ENCODE measurements at places on chromosomes 12 and 14.

GRCh38 chr12:57191410-57191809, 25.2 kb upstream of the NXPH4 start:
- peak; percentile 31 for DNase-seq

DNA sequence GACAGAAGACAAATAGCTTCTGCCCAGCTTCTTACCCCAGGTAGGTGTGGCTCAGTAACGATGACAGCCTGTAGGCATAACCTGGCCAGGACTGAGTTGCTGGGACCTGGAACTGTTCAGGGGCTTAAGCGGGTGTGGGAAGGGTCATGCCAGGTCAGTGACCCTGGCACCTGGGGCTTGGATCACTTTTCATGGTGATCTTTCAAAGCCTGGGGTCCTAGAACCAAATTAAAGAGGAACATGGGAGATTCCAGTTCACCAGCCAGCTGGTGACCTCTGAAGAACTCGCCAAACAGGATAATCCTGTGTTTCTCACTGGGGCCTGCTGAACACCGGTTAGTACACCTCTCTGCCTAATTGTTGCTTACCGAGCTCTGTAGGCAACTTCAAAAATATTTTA, 102.6 kb upstream of the LMNTD1 start:
- no peak for DNase-seq

DNA sequence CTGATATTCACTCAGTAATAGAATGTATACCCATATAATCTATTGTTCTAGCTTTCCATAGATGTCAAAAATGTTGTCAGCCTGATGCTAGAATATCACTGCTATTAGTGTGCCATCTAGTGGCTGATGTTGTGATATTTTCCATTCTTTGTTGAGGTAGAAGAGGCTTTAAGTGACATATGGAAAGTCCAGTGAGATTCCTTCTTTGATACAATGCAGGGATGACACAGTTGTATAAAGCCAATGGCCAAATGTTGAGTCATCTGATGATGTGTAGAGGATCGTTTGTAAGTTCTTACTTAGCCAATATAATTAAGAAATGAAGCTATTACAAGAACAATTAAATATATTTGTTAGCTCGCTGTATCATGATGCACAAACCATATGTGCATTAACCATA, 58.1 kb upstream of the PCED1B start:
- DNase-seq: peak; percentile 92

DNA sequence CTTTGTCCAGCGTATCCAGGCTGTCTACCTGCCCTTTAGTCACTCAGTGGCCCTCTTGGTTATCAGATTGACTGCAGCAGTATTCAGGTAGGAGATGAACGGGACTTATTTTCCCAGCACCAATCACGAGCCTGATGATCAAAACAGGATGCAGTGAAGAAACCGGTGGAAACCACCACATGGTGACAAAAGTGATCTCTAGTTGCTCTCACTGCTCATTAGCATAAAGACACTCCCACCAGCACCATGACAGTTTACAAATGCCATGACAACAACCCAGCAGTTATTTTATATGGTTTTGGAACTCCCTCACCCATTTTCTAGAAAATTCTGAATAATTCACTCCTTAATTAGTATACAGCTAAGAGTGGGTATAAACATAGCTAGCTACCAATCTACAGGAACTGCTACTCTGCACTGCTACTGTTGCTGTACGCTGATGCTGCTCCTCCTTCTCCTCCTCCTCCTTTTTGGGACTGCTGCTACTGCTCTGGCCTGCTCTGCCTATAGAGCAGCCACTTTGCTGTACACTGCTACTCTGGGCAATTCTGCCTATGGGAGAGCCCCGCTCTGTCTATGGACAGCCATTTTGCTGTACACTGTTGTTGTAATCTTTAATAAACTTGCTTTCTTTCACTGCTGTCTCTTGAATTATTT, 142.5 kb upstream of the SSTR1 start:
- no peak for DNase-seq

- DNase-seq: peak; percentile 94
These were observed 54.3 kb upstream of the PPP2R5C start for GRCh38 chr14:101707068-101707842.

DNA sequence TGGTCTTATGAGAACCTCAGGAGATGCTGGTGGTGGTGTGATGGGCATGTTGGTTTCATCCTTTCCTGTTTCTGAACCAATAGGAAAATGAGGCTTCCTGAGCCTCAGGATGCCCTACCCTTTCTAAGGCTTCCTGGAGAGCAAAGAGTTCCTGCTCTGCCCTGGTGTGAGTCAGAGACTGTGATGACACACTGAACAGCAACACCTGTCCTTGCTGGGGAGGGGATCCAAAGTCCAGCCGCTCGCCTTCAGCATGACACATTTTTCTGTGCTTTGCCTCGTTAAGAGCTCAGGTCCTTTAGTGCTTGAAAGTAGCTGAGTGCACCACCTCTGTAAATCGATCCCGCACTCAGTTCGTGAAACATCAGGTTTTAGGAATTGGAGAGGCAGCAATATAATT, 116.0 kb downstream of the CACNA1C start:
- no peak for DNase-seq

DNA sequence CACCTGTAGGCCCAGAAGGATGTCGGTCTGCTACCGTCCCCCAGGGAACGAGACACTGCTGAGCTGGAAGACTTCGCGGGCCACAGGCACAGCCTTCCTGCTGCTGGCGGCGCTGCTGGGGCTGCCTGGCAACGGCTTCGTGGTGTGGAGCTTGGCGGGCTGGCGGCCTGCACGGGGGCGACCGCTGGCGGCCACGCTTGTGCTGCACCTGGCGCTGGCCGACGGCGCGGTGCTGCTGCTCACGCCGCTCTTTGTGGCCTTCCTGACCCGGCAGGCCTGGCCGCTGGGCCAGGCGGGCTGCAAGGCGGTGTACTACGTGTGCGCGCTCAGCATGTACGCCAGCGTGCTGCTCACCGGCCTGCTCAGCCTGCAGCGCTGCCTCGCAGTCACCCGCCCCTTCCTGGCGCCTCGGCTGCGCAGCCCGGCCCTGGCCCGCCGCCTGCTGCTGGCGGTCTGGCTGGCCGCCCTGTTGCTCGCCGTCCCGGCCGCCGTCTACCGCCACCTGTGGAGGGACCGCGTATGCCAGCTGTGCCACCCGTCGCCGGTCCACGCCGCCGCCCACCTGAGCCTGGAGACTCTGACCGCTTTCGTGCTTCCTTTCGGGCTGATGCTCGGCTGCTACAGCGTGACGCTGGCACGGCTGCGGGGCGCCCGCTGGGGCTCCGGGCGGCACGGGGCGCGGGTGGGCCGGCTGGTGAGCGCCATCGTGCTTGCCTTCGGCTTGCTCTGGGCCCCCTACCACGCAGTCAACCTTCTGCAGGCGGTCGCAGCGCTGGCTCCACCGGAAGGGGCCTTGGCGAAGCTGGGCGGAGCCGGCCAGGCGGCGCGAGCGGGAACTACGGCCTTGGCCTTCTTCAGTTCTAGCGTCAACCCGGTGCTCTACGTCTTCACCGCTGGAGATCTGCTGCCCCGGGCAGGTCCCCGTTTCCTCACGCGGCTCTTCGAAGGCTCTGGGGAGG, at the start of gene LTB4R:
LTB4R (plus strand) TSS at position 857 of the 959 bp plus-strand sequence. CDS start 4,150 bp downstream, outside the sequence.
- peak; percentile 70 for DNase-seq

- DNase-seq: no peak
These were observed 32.4 kb upstream of the CHPT1 start for GRCh38 chr12:101664992-101665391.
